ENCODE measurements at places on chromosomes 4 and X.

DNA sequence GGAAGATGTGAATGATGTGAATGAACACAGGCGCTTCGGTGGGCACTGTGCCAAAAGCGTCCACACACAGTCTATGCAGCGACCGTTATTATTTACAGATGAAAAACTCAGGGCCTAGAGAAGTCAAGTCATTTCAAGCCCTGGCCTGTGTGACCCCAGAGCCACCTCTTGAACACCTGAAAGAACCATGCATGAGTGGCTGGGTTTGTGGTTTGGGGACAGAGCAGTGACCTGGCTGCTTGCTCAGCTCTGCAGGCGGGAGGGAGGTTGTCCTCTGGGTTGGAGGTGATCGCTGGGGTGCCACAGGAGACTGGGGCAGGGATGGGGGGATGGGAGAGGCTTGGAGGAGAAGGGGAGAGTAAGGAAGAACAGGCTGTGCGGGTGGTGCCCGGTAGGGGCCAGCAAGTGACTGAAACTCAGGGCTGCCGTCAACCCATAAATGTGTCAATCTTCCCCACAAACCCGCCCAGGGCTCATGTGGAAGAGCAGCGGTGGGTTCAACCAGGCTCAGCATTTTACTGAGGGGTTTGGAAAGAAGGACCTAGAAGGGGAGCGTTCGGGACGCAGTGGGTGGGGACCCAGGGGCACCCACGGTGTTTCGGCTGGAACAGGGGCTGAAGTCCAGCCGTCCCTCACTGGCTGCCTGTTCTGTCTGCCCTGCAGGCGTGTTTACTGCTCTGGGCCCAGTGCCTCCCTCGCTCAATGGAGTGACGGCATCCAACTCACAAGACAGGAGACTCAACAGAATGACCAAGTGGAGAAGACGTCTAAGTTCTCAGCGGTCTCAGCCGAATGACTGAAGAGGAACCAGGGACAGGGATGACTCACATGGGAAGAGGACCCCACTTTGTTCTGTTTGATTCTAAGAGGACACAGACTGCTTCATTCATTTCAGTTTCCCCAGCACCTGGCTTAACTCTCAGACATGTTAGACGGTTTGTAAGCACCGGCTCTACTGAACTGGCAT lies 167.8 kb downstream of the AFAP1 start:
- DNase-seq, result no peak

DNA sequence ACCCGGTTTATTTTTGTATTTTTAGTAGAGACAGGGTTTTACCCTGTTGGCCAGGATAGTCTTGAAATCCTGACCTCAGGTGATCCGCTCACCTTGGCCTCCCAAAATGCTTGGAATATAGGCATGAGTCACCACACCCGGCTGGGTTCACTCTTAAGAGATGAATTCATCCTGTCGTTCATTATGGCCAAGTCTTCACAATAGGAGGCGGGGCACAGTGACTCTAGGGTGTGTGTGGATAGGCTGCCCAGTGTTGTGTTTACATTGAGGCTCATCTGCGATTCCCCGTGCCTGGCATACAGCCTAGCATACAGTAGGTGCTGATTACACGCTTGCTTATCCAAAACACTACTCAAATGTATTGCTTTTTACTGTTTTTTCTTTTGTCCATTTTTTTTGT lies 41.3 kb upstream of the IGFBP7 start:
- DNase-seq, result no peak

DNA sequence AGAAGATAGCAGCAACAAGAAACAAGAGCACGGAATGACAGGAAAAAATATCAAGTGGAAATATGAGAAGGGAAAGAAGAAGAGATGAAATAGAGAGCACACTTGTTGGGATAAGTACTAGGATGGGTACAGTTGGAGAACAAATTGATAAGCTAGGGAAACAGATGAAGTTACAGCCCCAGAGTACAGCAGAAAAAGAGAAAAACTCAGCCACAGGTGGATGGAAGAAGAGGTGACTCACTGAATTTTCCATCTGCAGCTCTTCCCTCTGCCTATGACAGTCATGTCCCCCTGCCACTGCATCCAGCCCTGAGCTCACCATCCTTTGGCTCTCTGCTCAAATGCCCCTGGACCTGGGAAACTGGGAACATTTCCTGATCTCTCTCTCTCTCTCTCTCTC lies 209.0 kb downstream of the BCOR start:
- no peak for DNase-seq

DNA sequence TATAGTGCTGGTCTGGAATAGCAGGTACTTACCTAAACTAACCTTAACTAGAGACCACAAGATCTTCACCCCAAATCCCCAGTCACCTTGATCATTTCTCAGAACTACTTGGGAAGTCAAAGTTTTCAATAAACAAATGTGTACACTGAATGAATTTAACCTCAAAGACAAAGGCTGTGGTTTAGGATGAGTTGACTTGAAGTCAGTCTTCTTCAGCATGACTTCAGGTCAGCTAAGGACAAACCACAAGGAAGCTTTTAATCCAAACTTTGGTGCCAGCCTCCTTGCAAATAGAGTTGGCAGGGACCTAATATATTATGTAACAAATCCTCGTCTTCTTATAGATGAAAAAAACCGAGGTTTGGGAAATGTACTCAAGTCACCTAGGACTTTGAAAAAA lies 21.2 kb upstream of the VCX2 start:
- DNase-seq, result no peak

DNA sequence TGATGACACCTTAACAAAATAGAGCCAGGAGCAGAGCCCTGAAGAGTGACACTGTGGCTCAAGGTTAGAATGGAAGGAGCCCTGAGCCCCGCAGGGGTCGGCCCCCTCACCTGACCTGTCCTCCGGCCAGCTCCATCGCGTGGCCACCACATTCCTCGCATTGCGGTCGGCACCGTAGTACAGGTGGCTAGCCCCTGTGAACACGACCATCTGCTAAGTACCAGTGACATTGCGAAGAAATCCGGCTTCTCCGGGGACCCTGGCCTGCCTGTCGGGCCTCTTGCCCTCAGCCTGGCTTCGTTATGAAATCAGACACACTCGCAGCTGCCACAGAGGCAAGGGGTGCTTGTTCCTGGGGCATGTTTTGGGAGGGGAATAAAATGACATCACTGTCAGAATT lies 179.0 kb downstream of the AFAP1 start:
- DNase-seq, result no peak

DNA sequence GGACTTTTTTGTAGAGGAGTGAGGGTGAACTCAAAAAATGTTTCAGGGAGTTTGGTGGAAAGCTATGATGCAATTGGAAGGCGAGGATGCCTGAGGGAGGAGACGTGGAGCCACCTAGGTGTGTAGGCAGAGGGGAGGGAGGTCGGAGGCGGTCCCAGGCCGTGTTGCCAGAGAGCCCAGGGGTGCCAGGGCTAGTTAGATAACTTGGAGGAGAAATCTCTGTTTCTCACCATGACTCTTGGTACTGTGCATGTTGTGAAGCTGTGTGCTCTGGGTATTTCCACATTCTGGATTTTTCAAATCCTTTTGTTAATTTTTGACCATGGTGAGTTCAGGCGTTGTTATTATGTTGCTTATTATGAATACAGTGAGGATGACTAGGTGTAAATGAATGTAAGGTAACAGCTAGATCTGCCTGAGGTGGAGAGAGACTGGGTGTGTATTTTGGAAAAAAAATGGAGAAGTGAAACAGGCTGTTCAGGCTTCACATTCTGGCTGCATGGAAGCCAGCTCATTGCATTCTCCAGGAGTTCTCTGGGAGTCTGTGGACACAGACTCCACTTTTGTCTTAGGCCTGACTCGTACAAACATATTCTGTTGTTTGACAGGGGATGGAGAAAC lies 4.5 kb downstream of the RAB9A start:
- no peak for DNase-seq

DNA sequence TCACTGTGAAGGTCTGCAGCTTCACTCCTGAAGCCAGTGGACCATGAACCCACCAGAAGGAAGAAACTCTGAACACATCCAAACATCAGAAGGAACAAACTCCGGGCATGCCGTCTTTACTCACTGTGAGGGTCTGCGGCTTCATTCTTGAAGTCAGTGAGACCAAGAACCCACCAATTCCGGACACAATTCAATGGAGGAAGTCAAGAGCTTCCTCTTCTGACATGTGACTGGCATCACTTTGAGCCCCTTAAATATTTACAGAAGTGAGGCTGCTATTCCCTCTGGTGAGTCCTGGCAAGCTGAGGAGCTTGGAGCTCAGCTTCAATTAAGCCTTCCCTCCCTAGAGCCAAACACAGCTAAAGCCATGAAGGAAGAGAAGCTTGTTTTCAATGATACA lies 103.5 kb upstream of the SRD5A3 start:
- no peak for DNase-seq

DNA sequence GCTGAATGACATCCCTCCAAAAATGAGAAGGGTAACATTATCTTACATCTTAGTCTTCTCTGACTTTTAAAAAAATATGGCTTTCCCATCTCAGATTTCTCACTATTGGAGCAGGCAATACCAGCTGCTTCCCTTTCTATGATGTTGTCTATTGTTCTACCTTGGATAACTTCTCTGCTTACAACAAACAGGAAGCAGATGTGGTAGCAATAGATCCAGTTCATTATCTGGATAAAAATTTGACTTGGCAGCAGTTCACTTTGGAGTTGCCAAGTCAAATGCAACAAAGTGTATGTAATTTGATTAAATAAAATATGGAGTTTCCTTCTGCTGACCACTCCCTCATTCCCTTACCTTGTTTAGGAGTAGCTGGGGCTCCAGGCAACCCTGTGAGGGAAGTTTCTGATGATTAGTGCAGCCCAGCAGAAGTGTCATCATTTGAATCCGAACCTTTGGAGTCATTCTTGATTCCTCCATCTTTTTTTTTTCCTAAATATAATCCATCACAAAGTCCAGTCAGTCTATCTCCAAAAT lies 72.0 kb upstream of the GPRIN3 start:
- DNase-seq, result no peak

GRCh38 chr4:36313301-36313700 lies 31.9 kb downstream of the DTHD1 start:
- no peak for DNase-seq

DNA sequence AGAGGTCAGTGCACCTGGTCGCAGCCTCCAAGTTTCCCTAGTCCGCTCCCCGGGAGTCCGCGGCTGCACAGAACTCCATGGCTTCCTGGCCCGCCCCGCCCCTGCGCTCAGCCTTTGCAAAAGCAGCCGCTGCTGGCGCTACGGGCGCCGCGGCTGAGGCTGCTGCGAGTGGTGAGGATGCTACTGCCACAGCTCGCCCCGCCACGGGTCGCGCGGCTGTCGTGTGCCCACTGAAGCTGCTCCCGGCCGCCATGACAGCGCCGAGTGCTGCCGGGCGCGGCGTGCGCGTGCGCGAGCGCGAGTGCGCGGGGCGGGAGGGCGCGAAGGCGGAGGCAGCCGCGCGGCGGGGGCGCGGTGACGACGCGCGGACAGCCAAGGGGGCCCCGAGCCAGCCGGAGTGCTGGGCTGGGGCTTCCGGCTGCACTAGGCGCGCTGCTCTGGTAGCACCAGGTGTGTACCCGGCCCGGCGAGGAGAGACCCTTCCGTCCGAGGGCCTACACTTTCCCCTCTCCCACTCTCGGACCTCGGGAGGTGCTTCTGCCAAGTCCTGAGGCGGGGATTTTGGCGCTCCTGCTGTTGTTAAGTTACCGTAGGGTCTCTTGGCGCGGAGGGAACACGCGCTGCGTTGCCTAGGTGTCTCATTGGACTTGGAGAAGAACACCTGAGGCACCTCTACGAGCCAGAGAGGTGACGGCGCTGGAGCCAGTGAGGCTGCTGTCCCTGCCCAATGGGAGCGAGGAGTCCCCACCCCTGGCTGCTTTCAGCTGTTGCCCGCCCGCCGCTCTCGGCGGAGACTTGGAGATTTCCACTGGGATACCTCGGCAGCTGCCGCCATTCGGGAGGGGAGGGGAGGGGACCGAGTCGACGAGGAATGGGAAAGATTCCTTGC lies 619 bp upstream of the LRBA start:
- peak; percentile 73 for DNase-seq

DNA sequence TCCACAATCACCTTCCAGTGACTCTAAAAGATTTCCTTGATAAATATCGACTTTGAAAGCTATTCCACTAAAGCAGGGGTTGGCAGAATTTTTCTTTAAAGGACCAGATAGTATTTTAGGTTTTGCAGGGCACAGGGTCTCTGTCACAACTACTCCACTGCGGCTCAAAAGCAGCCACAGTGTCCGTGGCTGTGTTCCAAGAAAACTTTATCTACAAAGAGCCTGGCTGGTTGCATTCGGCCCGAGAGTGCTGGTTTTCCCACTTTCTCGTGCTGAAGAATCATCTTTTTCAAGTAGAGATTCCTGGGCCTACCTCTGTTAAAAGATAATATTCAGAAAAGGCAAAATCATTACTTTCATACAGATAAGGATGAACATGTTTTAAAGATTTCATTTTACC lies 55.6 kb downstream of the TSPAN7 start:
- no peak for DNase-seq

- DNase-seq, result no peak
These were observed 79.8 kb downstream of the PPEF2 start for GRCh38 chr4:75822416-75822815.

DNA sequence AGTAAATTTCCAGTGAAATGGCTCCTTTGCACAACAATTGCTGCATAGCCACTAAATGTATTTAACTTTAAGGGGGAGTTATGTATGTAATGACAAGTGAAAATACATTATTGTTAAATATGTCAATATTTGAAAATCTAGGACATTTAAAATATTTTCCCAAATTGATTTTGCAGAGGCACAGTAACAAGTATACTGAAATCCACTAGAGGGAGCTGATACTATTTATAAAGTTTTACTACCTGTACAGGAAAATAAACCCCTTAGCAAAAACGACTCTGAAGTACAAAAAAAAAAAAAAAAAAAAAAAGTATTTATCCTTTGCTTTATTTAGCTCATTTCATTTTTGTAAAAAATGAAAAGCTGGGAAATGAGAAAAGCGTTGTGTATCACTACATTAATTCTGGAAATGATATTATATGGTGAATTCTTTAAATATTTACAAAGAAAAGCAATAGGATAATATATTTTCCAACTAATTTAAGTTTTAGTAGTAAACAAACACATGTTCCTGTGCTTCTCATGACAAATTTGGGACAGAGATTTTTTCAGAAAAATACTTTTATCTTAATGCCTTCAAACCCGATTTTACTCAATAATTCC lies 727.7 kb downstream of the DMD start:
- DNase-seq, result no peak

GRCh38 chr4:1072830-1073446 lies 40.4 kb downstream of the RNF212 start:
- DNase-seq, result peak; percentile 61

DNA sequence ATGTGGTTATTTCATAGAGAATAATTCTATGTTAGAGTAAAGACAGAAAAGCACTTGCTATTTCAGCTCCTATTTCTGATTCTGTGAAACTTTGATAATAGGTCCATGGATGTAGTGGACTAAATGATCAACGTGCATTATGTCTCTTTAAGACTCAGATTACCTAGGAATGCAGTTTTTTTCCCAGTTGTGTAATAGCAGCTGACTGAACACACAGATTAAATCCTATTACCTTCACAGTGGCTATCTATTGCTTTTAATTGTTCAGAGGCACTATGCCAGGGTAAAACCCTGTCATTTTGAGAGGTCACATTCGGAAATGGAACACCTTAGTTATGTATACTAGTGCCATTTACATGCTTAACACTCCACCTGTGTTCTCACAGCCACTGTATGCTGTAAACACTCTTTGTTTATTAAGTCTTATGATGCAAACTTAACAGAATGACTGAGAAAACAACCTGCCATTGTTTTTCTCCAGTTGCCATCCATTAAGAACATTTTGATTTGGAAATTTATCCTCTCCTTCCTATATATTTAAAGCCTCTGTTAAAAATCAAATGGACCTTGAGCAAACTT lies 70.5 kb downstream of the HPGD start:
- DNase-seq, result no peak

- DNase-seq, result peak; percentile 57
These were observed 6.9 kb downstream of the UBA1 start for GRCh38 chrX:47200385-47201150.

All from fibroblast of skin of back (primary cell).